Cortex of kidney (tissue), 1 donor: ENCODE measurements at places on chromosomes 11 and 22.

- no peak for DNase-seq
These were observed 683 bp downstream of the PLA2G6 start for GRCh38 chr22:38180841-38181452.

- no peak for DNase-seq
These were observed 60.8 kb downstream of the MYO7A start for GRCh38 chr11:77188633-77189491.

DNA sequence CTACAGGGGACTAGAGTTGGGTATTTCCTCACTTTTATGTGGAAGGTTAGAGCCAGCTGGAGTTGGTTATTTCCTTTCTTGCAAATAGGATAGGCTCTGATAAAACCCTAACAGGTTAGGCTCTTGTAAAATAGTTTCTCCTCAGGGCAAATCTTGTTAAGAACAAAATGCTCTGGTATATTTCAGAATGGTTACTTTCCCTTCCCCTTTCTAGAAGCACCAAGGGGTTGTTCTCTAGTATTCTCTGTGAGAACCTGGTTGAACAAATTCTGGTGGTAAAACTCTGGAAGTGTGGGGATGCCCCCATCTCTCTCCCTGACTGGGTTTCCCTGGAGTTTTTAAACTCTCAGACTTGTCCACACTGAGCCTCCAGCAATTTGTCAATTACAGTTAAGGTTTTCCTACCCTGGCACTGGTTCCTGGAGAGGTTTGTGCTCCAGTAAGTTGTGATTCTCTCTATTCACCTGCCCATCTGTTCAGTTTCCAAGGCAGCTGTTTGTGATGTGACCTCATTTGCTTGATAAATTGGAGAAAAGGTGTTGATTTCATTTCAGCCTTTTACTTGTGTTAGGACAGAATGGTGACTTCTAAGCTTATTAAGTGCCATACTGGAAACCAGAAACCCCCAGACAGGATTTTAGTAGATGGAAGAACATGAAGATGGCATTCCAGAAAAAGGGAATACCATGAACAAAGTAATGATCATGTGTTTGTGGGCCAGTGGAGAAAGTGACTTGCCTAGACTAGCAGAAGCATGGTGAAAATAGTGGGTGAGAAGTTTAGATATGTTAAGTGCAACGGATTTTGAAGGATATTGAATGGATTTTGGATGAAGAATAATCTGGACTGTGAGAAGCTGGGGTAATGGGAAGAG, 64.6 kb downstream of the EXT2 start:
- no peak for DNase-seq

DNA sequence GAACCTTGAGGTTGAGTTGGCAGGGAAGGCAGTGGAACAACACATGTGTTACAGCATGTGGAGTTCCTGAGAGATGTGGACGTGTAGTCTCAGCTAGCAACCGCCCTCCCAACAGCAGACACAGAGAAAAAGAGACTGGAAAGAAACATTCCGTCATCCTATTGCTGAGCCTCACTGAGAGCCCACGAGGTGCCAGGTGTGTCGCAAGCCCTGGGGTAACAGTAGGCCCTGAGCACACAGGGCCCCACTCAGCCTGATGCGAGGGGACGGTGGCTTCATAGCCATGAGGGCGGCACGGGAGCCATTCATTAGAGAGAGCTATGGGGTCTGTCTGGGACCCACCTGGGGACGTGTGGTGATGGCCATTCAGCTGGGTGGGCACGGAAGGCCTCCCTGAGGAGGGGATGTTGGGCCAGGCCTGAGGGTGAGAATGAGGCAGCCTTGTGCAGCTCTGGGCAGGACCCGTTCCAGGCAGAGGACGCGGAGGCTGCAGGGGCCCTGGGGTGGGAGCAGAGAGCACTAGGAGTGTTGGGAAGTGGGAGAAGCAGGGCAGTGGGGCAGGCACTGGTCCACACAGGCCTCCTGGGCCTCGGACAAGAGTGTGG, 26.2 kb downstream of the MPPED1 start:
- DNase-seq, result no peak

DNA sequence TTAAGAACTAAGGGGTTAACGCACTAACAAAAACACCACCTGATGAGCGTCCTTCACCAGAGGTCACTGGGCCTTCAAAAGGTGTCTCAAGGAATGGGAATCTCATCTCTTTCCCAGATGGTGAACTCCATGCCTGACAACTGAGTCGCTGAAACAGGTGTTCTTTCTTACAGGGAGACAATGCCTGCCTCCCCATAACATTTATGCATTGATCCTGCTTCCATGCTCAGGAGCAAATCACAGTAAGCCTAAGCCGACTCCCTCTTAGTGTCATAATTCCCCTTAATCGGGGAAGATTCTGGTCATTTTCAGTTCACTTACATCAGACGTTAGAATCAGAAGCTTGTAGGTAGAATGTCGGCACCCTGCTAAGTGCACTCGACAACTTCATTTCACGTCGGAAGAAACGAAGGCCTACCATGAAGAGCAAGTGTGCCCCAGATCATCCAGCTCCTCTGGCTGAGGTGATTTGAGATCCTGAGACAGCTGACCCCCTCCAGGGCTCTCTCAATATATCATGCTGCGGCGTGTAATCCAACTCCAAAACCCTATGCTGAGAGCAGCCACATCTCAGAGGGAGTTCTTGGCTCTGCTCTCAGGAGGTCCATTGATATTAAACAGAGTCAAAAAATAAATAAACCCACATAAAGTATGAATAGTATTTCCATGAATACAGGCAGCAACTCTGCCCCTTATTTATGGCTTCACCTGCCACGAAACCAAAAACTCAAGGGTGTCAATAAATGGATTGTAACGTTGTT, 163.1 kb downstream of the LARGE1 start:
- no peak for DNase-seq

DNA sequence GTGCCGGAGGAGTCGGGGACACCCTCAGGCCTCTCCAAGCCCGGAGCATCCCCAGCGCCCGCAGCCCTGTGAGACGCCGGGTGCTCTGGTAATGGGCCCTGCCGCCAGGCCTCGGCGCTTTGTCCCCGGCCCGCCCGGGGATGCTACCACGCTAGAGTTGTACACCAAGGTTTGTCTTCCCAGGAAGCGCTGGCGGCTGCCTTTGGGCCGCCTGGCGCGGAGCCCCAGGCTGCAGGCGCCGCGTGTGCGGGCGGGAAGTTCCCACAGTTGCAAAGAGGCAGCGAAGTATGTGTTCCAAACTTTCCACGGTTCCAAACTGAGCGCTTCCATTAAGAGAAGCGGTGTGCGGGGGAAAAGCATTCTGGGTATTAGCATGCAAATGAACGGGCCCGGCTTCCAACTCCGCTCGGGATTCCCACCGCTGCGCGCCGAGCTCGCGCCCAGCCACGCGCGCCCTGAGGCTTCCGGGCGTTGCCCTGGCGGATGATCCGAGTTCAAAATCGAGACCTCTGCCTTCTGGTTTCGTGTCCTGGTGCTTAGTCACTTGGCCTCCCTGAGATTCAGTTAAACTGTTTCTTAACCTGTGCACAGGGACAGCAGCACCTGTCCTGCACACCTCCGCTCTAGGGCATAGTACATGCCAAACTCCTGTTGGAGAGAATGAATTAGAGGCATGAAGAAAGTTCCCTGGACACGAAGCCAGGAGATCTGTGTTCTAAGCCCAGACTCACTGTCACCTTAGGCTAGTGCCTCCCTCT, 1.3 kb upstream of the PATZ1 start:
- DNase-seq, result no peak

- no peak for DNase-seq
These were observed 458.9 kb upstream of the CADM1 start for GRCh38 chr11:115963156-115963555.

DNA sequence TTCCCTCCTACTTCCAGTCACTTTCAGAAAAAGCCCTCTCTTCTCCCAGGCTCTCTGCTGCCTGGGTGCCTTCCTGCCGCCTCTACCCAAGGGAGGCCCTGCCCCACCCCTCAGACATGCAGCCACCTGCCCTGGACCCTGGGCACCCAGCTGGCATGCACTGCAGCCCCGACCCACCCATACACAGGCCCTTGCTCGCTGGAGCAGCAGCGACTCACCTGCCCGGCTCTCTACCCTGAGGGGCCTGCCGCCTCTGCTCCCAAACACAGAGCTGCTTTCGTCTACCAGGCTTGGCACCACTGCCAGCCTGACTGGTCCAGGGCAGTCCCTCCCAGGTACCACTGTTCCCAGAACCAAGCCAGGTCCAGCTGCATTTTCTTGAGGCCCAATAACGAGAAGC, 1.2 kb upstream of the TSSK2 start:
- no peak for DNase-seq

- DNase-seq, result no peak
These were observed 52.8 kb downstream of the AHNAK start for GRCh38 chr11:62493801-62494200.

DNA sequence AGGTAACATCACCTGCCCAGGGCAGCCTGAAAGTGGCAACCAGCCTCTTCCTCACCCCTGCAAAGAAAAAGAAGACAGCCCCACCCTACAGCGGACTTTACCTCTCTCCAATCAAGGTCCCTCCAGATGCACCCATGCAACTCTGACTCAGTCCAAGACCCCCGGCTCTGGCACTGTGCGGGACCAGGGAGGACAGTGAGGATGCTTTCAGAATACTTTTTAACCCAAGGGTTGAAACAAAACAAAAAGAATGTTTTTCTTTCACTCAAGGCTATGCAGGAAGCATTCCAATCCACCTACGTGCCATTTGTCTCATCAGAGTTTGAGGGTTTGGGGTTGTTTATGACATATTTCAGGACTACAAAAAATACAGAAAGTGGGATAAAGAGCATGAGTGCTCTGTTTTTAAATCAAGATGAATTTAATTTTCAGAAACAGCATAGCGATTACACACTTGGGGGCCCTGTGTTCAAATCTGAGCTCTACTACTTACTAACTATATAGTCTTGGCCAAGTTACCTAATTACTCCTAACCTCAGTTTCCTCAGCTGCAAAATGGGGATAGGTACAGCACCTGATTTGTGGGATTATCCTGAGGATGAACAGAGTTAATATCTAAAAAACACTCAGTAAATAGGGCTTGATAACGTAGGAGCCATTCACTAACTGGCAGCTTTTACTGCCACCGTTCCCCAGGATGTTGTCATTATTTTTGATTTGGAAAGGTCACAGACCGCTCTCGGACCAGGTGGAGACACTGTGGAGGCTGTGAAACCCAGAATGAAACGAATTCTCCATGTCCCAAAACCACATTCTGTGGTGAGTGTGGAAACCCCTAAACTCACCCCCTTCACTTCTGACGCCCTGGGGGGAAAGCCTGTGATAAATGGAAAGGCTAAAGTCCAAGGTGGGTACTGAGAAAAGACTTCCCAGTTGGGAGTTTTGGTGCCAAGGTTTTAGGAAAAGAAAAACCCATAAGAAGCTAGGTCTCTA, 5.6 kb downstream of the PLAAT3 start:
- no peak for DNase-seq

DNA sequence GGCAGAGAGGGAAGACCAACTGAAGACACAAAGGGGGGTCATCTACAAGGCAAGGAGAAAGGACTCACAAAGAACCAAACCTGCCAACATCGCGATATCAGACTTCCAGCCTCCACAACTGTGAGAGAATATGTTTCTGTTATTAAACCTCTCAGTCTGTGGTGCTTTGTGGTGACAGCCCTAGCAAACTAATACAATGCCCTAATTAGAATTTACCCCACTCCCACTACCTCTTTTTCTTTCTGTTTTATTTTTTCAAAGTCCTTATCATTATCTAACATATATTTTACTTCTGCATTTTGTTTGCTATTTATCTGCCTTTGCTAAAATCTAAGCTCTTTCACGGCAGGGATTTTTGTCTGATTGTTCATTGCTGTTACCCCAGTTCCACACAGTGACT, 2.5 kb upstream of the OR52D1 start:
- no peak for DNase-seq

DNA sequence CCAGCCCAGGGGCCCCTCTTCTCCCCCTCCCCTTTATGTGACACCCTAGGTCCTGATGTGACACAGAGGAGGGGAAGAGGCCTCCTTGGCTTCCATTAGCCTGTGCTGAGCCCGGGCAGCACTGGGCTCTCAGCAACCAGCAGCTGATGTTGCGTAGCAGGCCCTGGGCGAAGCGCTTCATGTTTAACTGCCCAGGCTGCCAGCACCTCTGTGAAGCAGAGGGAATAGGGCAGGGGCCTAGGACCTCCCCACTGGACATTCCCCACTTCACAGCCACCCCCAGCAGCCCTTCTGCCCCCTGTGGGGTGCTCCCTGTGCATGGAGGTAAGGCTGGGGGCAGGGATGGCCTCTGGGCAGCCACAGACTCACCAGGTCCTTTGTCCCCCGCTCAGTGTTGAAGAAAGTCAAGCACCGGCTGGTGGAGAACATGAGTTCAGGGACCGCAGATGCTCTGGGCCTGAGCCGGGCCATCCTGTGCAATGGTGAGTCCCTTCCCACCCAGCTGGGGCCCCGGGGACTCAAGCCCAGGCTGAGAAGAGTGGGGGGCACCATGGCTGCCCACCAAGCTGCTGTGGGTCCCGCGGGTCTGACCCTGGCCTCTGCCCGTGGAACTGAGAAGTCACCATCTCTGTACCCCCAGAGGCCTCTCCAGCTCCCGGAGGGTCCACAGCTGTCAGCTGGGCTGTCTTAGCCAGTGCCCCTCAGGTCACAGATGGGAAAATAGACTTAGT, 11.6 kb downstream of the PICK1 start:
- DNase-seq, result no peak

- no peak for DNase-seq
These were observed 247.9 kb upstream of the CNTN5 start for GRCh38 chr11:98772893-98773292.

- no peak for DNase-seq
These were observed 955.6 kb downstream of the OPCML start for GRCh38 chr11:132576706-132577105.

DNA sequence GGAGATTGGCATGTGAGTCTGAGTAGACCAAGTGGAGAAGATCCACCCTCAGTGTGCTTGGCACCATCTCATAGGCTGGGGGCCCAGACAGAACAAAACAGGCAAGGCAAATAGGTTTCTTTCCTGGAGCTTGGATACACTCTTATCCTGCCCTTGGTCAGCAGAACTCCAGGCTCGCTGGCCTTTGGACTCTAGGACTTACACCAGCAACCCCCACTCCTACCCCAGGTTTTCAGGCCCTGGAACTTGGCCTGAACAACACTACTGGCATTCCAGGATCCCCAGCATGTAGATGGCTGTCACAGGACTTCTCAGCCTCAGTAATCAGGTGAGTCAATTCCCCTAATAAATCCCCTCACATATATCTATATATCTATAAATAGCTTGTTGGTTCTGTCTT, 637.7 kb downstream of the OPCML start:
- DNase-seq, result no peak

- DNase-seq, result no peak
These were observed 61.4 kb upstream of the BMAL1 start for GRCh38 chr11:13216019-13216710.

GRCh38 chr11:98561252-98561651, 459.5 kb upstream of the CNTN5 start:
- DNase-seq, result no peak

GRCh38 chr11:67117176-67117575, 1.9 kb upstream of the KDM2A start:
- DNase-seq, result no peak

DNA sequence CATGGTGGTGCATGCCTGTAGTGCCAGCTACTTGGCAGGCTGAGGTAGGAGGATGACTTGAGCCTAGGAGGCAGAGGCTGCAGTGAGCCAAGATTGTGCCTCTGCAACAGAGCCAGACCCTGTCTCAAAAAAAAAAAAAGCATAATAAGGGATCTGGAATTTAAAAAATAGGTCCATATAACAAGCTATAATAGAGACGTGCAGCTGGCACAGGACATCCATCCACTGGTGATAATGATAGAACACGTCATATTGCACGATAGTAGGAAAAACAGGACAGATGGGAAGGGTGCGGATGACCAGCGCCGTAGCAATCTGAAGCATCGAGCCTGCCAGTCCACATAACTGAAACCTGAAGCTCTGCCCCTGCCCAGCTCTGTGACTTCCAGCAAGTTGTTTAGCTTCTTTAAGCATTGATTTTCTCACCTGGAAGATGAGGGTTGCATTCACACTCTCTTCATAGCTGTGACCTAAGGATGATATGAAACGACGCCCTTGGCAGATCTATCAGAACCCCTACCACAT, 60.3 kb upstream of the PRODH start:
- no peak for DNase-seq
